ENCODE measurements at places on chromosomes 1 and 21. TPM values are rescaled to one million over a fixed set of nuclear protein-coding genes. Genes with fewer than 3 reads are reported as not detected.

Gene TEDDM1
- total RNA-seq, result not detected

Gene MPZ
- 2.2 TPM for total RNA-seq

Gene CRABP2
- 1.9 TPM for total RNA-seq

Gene PKNOX1
- total RNA-seq, result 25.4 TPM

Gene SH2D2A
- not detected for total RNA-seq

Gene TENT5C
- total RNA-seq, result 2.5 TPM

Gene RGL1
- 60.7 TPM for total RNA-seq

Gene XCL2
- not detected for total RNA-seq

Gene CPT2
- total RNA-seq, result 5.0 TPM

Gene RGS4
- 2.2 TPM for total RNA-seq

Gene ACTL8
- total RNA-seq, result not detected

Gene SPATA17
- 3.1 TPM for total RNA-seq

Gene TDRD5
- 1.9 TPM for total RNA-seq

Gene SEMA4A
- total RNA-seq, result 34.4 TPM

Gene PSRC1
- 14.1 TPM for total RNA-seq

Gene PTGFR
- 1.6 TPM for total RNA-seq

Gene SLC26A9
- not detected for total RNA-seq
